GM12864 (cell line): ENCODE measurements at places on chromosomes 4 and X.

DNA sequence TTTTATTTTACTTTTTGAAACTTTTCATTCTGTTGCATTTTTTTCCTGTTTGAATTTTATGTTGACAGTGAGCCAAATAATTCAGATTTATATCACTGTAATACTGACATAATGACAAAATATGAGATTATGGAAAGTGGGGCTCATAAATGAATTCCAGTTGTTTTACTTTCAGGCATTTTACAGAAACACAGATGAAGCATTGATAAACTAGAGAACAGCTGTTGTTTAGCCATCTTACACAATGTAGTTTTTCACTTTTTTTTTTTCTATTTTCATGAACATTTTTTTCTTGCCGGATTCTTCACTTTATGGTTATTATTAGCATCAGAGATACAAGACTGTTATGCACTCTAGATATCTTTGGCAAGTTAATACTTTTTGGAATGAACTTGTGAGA lies 91.7 kb upstream of the PAQR3 start:
- DNase-seq = no peak

- DNase-seq = no peak
Observed at GRCh38 chrX:68175562-68175961, 257.7 kb downstream of the OPHN1 start.

DNA sequence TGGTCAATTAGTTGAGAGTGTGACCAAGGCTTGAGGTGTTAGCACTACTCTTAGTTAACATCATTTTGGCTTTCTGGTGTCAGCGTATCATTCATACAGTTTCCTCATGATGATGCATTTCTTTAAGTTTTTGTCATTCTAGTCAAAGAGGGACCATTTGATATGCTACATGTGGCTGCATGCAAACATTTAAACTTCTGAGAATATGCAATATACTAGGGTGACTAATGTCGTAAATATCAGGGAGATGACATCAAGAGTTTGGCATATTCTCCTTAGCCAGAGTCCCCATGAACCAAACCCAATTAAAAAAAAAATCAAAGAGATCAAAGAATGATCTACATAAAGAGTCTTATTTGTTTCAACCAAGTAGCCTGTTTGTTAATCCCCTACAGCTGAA lies 537.4 kb upstream of the PCDH7 start:
- DNase-seq = no peak

GRCh38 chr4:181168011-181168805 lies 1075.0 kb upstream of the TENM3 start:
- no peak for DNase-seq

DNA sequence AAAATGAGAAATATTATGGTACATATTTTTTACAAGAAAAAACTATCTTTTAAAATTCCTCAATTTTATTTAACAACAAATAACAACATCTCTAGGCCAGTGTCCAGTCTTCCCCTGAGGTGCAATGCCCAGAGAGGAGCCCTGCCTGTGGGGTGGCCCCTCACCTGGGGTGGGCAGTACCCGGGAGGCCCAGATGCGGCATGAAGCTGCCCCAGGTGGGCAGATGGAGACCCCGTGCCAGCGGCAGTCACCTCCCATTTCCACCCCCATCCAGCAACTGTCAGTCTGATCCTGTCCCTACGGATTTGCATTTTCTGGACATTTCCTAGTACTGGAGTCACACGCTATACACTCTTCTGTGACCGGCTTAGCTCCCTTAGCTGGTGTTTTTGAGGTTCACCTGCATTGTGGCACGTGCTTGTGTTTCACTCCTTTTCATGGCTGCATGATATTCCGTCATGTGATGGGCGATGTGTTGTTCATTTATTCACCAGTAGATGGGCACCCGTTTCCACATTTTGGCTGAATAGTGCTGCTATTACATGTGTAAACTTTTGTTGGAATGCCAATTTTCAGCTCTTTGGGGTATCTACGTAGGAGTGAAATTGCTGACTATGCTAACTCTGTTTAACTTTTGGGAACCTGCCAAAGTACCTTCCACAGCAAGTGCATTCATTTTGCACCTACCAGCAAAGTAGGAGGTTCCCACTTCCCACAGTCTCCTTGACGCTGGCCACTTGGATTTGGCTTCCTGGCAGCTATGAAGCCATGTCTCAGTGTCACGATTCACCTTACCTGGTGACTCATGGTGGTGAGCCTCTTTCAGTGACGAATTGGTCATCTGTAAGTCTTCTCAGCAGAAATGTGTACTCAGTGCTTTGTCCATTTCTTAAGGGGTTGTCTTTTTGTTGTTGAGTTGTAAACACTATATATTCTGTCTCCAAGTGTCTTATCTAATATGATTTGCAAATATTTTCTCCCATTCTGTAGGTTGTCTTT lies 11.7 kb upstream of the MAEA start:
- DNase-seq = no peak

DNA sequence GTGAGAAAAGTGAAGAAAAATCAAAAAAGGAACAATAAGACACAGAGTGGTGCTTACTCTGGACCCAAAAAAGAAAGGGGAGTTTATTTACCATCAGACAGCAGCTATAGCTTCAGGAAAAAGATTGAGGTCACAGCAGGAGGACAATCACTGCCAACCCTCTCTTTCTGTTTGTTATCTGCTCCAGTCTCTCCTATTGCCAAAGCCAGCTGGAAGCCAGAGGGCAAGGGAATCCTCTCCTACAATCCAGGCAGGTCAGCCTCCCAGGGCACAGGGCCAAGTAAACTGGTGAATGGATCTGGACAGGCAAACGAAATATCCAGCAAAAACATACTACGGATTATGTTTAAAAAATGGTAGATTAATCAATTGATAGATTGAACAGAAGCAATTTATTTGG lies 306.9 kb upstream of the SLIT2 start:
- no peak for DNase-seq

DNA sequence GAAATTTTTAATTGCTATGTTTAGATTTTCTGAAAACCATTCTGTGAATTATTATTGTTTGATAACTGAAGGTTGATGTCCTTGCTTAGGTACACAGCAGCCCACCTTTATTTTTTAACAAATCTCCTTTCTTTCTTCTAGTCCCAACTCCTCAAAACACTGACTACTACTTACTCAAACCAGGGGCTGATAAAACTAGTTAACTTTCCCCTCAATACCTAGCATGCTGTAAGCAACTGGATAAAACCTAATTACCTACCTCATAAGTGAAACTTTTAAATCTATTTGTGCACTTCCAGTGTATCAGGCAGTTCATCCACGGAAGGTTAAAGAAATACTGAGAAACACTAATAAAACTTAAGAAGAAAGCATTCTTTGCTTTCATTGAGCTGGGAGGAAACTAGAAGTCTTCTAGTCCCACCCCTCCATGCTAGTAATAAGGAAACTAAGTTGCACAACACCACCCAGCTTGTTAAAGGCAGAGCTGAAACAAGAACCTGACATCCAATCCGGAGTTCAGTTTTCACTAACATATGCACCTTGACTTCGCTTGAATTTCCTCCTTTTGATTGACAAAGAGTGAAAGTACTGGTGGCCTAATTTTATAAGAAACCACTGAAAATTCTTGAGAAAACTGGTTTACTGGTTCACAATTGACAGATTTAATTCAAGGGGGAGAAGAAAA lies 180.2 kb upstream of the TET2 start:
- peak; percentile 95 for DNase-seq

- DNase-seq = no peak
Observed at GRCh38 chr4:3707423-3708102, 58.6 kb upstream of the ADRA2C start.

DNA sequence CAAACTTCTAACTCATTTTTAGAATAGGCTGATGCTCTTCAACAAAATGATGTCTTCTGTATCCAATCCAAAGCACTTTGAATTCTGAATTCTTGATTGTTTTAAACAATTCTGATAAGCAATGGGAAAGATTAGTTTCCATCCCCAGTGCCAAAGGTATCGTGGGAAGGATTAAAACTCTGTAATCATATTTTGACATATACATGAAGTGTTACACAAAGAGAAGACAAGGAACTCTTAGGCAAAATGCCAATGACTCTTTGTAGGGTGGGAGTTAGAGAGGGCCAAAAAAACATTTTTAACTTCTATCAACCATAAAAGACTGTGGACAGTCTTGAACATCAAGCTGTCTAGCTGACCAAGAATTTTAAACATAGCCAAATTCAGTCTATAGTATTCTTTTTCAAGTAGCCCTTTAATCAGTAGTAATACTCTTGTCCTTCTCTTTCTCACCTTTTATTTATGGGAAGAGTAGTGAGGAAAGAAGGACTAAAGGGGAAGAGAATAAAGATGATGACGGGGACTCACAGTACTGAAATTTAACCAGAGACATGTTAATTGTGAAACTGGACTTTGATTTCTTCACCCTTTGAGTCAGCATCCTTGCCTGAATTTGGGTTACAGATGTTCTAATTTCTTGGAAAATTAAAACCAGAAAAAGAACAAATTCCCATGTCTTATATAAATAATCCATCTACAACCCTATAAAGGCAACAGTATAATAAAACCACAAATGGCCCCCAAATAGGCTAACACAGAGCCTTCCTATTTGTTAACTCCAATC lies 51.8 kb upstream of the VEGFD start:
- no peak for DNase-seq

DNA sequence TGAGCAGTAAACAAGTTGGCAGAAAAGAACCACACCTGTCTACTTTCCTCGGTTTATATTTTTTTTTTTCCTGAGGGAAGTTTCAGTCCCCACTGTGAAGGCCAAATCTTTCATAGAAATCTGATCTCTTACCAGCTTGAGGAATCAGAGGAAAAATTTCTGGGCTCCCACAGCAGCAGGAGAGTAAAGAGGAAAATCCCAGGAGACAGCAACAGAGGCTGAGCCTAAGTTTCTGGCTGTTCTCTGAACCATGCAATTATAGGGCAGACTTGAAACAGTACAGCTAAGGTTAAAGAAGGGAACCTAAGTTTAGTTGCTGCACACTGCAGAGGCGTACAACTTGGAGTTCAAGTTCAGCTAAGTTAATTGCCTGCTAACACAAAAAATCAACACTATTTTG lies 1090.9 kb upstream of the INTU start:
- DNase-seq = no peak

- no peak for DNase-seq
Observed at GRCh38 chr4:35802644-35803043, 441.7 kb downstream of the ARAP2 start.

DNA sequence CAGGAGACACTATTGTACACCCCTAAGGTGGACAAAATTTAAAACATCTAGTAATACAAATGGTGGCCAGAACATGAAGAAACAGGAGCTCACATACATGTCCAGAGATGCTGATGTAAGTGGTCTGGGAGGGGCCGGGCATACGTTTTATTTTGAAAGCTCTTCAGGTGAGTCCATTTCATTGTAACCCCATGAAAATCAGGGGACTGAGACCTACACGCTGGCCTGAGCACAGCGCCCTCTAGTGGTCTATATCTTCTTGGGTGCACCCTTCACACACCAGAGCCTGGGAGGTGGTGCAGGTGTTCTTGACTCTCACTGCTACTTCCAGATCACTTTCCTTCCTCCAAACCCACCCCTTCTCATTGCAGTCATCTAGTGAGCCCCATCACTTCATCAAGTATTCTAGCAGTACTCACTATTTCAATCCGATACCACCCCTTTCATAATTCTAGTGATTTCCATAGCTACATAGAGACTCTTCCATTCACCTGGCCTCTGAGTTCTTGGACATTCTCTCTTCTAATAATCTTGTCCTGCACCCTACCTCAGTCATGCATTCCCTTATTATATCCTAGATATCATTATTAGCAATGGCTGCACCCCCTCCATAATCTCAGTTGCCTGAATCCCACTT lies 4.3 kb upstream of the TLR6 start:
- peak; percentile 61 for DNase-seq

DNA sequence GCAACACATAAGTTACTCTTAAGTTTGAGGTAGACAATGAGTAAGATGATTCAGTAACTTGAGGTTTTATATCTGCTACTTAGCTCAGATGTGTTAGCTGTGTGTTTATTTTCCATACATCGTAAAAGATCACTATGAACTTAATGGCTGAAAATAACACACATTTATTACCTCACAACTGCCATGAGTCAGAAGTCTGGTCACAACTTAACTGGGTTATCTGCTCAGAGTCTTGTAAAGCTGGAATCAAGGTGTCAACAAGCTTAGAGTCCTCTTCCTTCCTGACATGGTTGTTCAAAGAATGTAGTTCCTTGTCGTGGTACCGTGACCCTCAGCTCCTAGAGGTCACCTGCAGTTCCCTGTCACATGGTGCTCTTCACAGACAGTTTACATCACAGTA lies 204.9 kb upstream of the MAGEB2 start:
- no peak for DNase-seq

DNA sequence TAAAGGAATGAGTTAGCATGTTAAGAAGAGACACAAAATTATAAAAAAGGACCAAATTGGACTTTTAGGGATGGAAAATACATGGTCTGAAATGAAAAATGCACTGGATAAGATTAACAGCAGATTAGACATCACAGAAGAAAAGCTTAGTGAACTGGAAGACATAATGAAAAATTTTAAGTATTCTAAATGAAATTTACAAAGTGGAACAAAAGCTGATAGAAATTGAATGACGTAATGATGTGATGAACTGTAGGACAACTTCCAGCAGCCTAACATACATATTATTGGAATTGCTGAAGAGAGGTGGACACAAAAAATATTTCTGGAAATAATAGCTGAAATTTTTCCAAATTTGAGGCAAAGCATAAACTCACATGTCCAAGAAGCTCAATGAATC lies 39.6 kb upstream of the GPR173 start:
- DNase-seq = no peak

DNA sequence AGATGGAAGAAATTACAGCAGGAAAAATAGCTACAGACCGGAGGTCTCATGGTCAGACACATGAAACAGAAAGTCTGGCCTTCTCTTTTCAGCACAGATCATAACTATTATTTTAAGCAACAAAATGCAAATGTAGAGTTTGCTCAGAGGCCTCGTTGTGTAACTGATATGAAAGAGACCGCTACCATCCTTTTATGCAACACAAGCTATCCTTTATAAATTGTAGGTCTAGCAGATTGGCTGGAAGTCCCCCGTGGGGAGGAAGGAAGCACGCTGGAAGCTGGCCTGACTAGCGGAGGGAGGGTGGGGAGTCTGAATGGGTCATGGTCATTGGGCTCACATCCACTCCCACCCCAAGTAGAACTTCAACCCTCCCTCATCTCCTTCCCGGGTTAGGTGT lies 27.7 kb downstream of the DMP1 start:
- peak; percentile 5 for DNase-seq

- DNase-seq = no peak
Observed at GRCh38 chrX:17617806-17618205, 119.5 kb upstream of the SCML1 start.

GRCh38 chr4:151489462-151490203 lies 80.7 kb downstream of the FHIP1A start:
- no peak for DNase-seq
